Inflammatory macrophage (primary cell): ENCODE measurements at places on chromosomes 3 and 15.
A peak's percentile ranks its signal among the peaks of the same experiment; 100 is the strongest.

- DNase-seq, result no peak
Measured at GRCh38 chr3:77256584-77257503, 216.9 kb downstream of the ROBO2 start.

- DNase-seq, result no peak
Measured at GRCh38 chr3:34141841-34142337, 343.5 kb downstream of the PDCD6IP start.

- no peak for DNase-seq
Measured at GRCh38 chr3:151460228-151460627, 633 bp downstream of the IGSF10 start.

- DNase-seq, result no peak
Measured at GRCh38 chr3:30681649-30682211, 75.3 kb downstream of the TGFBR2 start.

GRCh38 chr3:188673646-188674186, 498.1 kb upstream of the TPRG1 start:
- DNase-seq, result peak; percentile 61
